ENCODE measurements at places on chromosomes 2 and 18. TPM values are rescaled to one million over a fixed set of nuclear protein-coding genes. Genes with fewer than 3 reads are reported as not detected.
A peak's percentile ranks its signal among the peaks of the same experiment; 100 is the strongest.

GRCh38 chr2:160747501-160748170 lies 254.0 kb upstream of the RBMS1 start:
- no peaks in the 10 kb centered on the region for H3K27me3 ChIP-seq
- peak overlapping the region; percentile 8 for H3K27ac ChIP-seq
- H3K4me3 ChIP-seq = no peak overlapping the region
- no peaks in the 10 kb centered on the region for H3K36me3 ChIP-seq

DNA sequence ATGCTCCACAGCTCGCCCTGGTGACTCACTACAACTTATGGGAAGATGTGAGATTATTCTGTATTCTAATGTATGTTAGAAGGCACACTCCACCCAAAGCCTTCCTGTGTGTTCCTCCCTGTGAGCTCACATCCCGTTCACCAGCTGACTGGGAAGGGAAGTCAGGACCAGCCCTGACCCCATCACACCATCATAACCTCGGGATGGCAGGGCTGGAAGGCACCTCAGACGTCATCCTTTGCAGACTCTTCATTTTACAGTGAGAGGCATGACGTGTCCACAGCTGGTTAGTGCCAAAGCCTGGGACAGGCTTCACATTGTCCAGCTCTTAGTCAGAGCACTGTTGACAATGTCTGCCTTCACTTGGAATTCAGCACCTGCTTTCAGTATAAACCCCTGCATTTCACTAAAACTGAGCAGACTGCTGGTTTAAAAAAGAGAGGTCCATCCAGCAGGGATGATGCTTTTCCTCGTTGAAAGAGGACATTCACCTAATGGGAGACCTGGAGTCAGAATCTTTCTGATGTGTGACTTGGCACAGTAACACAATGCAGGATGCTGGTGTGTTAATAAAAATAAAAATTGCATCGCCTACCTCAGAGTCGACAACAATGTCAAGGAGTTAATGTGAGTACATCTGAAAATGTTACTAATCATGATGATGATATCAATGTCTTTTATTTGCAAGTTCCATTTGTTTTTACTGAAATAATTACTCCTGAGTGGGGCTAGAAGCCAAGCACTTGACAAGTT lies 418.0 kb upstream of the TNP1 start:
- no peaks in the 10 kb centered on the region for H3K27me3 ChIP-seq
- H3K4me1 ChIP-seq = peaks cover 31% of the 10 kb centered on the region
- peak; percentile 98 for DNase-seq
- H3K27ac ChIP-seq = peak overlapping the region; percentile 92
- H3K4me3 ChIP-seq = no peak overlapping the region

LYPD6B gene
- total RNA-seq = not detected

GRCh38 chr2:239406316-239406995 lies 5.6 kb upstream of the HDAC4 start:
- no peaks in the 10 kb centered on the region for H3K4me1 ChIP-seq
- no peak overlapping the region for H3K4me3 ChIP-seq
- H3K27ac ChIP-seq = no peak overlapping the region
- H3K27me3 ChIP-seq = no peaks in the 10 kb centered on the region
- no peaks in the 10 kb centered on the region for H3K36me3 ChIP-seq

GRCh38 chr2:28445448-28446258 lies 50.2 kb upstream of the PLB1 start:
- H3K4me1 ChIP-seq = peaks cover 41% of the 10 kb centered on the region
- H3K27ac ChIP-seq = peak overlapping the region; percentile 58
- DNase-seq = peak; percentile 98
- no peak overlapping the region for H3K4me3 ChIP-seq
- no peaks in the 10 kb centered on the region for H3K27me3 ChIP-seq

DNA sequence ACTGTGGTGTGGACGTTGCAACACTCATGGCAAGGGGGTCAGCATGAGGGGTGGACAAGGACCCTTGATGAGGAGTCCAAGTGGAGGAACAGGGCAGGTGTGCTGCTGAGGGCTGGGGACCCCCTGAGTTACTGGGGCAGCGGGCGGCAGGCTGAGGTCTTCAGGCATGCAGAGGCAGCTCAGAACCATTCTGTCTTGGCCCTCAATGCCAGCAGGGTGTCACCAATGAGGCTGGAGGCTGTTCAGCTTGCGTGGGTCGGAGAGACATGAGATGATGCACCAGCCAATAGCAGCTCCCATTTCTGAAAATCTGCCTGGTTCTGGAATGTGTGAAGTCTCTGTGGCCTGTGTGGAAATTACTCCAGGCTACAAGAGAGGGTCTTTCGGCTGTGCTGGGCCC lies 105.4 kb downstream of the INHBB start:
- no peak overlapping the region for H3K27ac ChIP-seq
- H3K36me3 ChIP-seq = no peaks in the 10 kb centered on the region
- no peak overlapping the region for H3K4me3 ChIP-seq
- H3K4me1 ChIP-seq = no peaks in the 10 kb centered on the region

DNA sequence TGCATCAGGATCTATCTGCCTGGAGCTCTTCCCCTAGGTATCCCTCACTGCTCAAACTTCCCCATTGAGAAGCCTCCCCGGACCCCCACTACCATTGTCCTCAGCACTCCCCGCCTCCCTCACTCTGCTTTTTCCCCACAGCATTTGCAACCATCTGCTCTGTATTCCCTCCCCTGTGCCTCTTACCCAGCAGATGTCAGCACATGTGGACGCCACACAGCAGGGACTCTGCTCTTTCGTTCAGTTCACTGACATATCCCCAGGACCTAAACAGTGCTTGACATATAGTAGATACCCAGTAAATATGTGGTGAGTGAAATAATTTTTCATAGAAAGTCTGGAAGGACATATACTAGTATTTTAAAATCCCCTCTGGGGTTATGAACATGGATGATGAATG lies 101.1 kb downstream of the TMEM247 start:
- DNase-seq = no peak
- H3K27ac ChIP-seq = no peak overlapping the region
- H3K36me3 ChIP-seq = peaks cover 7% of the 10 kb centered on the region
- no peak overlapping the region for H3K4me3 ChIP-seq

- no peak for DNase-seq
- no peaks in the 10 kb centered on the region for H3K36me3 ChIP-seq
- H3K27me3 ChIP-seq = no peaks in the 10 kb centered on the region
- no peak overlapping the region for H3K27ac ChIP-seq
- H3K4me3 ChIP-seq = no peak overlapping the region
These were observed 434.2 kb downstream of the GRB14 start for GRCh38 chr2:164187121-164187520.

C2orf92 gene
- total RNA-seq = 0.77 TPM

GRCh38 chr2:205056151-205056561 lies 510.9 kb downstream of the PARD3B start:
- H3K36me3 ChIP-seq = no peaks in the 10 kb centered on the region
- no peak for DNase-seq
- H3K27me3 ChIP-seq = no peaks in the 10 kb centered on the region
- H3K4me3 ChIP-seq = peak overlapping the region; percentile 28

LYG1 gene
- 0.50 TPM for total RNA-seq

- DNase-seq = no peak
- no peak overlapping the region for H3K4me3 ChIP-seq
- H3K4me1 ChIP-seq = no peaks in the 10 kb centered on the region
- H3K27ac ChIP-seq = no peak overlapping the region
These were observed 7.9 kb downstream of the IL1RL2 start for GRCh38 chr2:102194609-102195268.

DNA sequence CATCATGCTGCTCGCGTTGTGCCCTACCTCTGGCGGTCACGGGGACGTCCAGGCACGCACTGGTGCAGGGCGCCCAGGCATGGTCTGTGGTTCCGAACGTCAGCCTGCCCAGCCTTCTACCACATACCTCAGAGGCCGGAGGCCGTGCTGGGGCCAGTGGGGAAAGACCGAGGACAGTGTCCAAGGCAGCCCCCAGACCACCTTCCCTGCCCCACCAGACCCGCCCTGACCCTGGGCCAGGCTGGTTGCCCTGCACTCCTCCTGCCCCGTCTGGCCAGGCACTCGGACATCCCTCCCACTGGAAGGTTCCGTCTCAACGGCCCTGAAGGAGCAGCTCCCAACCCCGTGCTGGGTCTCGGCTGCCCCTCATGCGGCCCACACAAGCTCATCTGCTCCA lies 32.8 kb downstream of the SLC66A2 start:
- peaks cover 9% of the 10 kb centered on the region for H3K36me3 ChIP-seq
- no peaks in the 10 kb centered on the region for H3K4me1 ChIP-seq
- no peaks in the 10 kb centered on the region for H3K27me3 ChIP-seq
- no peak for DNase-seq
- no peak overlapping the region for H3K27ac ChIP-seq
- no peak overlapping the region for H3K4me3 ChIP-seq

TSN gene
- 42.9 TPM for total RNA-seq

DNA sequence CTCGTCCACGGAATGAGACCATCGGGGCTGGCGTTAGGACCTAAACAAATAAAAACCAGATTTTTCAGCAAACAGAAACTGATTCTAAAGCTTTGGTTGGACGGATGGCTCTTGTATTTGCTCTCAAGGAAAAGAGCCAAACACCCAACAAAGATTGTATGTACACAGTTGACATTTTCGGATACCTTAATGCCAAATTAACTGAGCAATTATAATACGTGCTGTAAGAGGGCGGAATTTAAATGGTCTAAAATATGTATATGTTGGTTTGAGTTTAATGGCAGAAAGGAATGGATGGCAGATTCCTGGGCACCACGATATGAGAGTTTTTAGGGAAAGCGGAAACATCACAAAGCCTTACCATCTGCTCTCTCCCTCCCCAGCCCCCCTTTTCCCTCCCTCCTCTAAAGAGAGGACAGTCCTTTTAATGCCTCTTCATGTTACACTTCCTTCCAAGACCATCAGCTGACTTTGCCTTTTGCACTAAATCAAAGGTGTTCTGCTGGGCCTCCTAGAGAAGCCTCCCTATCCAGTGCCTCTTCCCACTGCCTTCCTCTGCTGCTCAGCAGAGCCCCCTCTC lies 33.3 kb downstream of the STAT1 start:
- H3K4me1 ChIP-seq = peaks cover 2% of the 10 kb centered on the region
- DNase-seq = no peak
- H3K27ac ChIP-seq = no peak overlapping the region
- H3K27me3 ChIP-seq = no peaks in the 10 kb centered on the region
- peaks cover 34% of the 10 kb centered on the region for H3K36me3 ChIP-seq

EGR4 gene
- total RNA-seq = under 0.01 TPM

DNA sequence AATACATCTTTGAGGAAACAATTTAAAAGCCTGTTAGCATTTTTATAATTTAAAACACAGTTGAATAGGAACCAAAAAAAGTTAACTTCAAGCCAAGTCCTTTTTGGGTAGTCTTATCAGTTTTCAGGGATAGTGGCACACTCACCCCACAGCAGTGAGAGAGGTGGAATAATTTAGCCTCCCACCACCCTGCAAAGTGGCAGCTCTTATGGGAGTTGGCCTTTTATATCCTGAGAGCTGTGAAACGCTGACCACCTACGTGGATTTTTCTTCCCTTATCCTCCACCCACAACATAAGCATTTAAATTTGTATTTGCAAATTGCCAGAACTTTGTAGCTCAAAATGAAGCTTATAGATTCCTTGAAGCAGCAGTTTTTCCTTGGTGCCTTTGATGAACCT lies 167.1 kb downstream of the MYO1B start:
- DNase-seq = no peak
- H3K27me3 ChIP-seq = no peaks in the 10 kb centered on the region
- no peak overlapping the region for H3K4me3 ChIP-seq
- H3K4me1 ChIP-seq = no peaks in the 10 kb centered on the region
- H3K27ac ChIP-seq = no peak overlapping the region

ARHGEF4 gene
- 0.83 TPM for total RNA-seq

CNDP1 gene
- total RNA-seq = not detected

GRCh38 chr2:240142859-240143258 lies 2.4 kb upstream of the OTOS start:
- H3K27ac ChIP-seq = no peak overlapping the region

GATA6 gene
- total RNA-seq = 10.0 TPM

DNA sequence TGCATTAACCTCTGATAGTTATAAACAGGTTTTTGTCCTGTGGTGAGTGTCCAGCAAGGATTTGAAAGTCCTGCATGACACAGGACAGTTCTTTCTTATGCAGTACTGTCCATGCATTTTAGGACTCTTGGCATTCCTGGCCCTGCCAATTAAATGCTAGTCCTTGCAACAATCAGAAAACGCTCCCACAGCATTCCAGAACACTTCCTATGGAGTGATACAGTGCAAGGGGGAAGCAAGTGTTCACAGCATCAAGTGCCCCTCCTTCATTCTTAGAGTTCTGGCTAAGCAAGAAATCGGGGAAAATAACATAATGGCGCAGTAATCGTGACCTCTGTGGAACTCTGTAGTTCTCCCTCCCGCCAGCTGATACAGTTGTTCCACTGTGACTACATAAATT lies 62.9 kb downstream of the ARHGAP28 start:
- no peaks in the 10 kb centered on the region for H3K27me3 ChIP-seq
- no peak overlapping the region for H3K27ac ChIP-seq
- H3K4me1 ChIP-seq = no peaks in the 10 kb centered on the region
- DNase-seq = no peak
- H3K36me3 ChIP-seq = no peaks in the 10 kb centered on the region
- no peak overlapping the region for H3K4me3 ChIP-seq

DNA sequence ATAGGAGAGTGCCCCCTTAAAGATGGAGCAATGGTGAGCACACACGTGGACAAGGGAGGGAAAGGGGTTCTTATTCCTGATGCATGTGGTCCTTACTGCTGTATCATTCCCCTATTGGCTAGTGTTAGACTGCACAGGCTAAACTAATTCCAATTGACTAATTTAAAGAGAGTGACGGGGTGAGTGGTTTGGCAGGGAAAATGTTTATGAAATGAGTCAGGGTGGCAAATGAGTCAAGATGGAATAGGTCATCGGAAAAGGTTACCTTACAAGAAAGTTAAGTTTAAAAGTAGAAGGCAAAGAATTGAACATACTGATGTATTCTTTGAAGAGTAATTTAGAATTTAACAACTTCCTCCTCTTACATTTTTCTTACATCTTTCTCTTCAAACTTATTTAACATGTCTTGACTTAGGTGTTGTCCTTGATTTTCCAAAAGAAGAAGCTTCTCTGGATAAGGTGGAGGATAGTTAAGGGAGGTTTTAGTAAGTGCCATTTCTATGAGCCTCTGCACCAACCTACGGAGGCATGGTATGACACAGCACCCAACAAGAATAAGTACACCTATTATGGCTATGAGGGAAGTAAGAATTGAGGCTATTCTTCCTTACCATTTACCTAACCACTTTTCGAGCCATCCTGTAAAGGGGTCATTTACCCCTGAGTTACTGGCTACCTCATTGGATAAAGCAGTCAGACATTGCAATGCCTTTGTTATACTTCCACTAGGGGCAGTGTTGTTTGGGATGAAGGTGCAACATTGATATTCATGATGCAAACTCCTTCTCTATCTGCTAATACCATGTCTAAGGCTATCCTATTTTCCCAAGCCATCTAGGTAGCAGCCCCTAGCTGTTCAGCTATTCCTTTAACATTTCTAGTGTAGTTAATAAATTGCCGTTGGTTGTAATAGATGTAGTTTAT lies 1345.8 kb upstream of the LRRTM1 start:
- DNase-seq = peak; percentile 44
- no peak overlapping the region for H3K4me3 ChIP-seq
- no peaks in the 10 kb centered on the region for H3K36me3 ChIP-seq
- no peak overlapping the region for H3K27ac ChIP-seq
- H3K4me1 ChIP-seq = no peaks in the 10 kb centered on the region

DNA sequence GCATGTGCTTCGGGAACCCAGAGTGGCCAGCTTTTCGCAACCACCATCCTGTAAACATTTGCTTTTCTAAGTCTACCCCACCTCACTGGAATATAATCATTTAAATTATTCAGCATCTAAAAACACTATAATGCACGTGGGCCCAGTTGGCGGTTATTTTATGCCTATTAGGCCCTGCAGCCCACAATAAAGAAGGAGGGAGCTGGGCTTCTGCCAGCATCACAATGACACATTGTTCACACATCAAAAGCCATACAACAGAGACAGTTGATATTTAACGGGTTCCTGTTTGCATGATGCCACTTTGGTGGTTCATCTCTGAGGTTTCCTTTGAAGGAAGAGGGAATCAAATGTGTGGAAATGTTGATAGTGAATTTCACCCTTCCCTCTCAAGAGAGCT lies 916.0 kb upstream of the CELF4 start:
- DNase-seq = no peak
- no peaks in the 10 kb centered on the region for H3K4me1 ChIP-seq
- no peak overlapping the region for H3K27ac ChIP-seq
- H3K4me3 ChIP-seq = no peak overlapping the region

All from fibroblast of lung (primary cell).